ENCODE measurements at places on chromosomes 5 and 9.

DNA sequence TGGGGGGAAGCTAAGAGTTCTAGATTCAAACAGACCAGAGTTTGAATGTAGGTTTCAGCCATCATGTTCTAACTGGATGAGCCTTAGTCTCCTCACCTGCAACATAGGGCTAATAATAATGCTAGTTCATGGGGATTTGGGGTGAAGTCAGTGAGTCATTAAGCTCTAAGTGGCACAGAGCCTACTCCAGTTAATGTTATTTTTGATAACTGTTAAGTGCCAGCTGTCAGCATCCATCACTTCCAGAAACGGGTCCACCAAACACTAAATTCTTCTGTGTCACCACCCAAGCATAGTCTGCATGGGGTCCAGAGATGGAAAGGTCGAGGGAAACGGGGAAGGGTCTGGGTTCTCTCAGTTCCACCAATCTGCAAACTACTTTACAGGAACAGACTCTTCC is 1.8 kb upstream of the TSC1 start:
- DNase-seq, result no peak

- DNase-seq, result no peak
These were observed 71.2 kb upstream of the IZUMO3 start for GRCh38 chr9:24616863-24617262.

DNA sequence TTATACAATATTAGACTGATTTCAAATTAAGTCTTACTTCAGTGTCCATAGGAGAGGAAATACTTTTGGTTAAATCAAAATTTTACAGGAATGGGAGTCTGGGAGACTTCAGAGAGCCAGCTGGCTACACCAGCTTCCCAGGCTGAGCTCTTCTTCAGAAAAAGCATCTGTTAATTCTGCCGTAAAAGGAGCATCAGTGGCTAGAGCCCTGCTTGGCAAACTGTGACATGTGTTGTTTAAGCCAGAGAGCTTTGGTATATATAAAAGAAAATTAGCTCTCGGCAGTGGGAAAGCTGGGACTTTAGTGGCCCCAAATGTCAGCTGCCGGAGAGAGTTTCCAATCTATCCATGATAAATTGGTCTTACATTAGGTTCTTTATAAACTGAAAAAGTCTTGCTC is 378.8 kb upstream of the TUSC1 start:
- DNase-seq, result no peak

- DNase-seq, result no peak
These were observed 68.9 kb upstream of the STXBP1 start for GRCh38 chr9:127543221-127543620.

DNA sequence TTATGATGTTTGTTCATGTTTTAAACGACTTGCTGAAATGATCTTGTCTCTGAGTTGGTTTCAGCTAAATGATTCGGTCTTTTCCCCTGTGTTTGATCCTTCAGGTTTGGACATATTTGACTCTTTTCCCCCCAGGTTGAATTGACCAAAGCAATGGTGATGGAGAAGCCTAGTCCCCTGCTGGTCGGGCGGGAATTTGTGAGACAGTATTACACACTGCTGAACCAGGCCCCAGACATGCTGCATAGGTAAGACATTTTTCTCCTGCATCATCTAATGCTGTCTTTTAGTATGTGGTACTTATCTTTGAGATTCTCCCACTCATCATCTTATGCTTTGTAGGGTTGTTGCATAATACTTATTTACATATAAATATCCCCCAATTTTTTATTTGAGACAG is 14.7 kb downstream of the G3BP1 start:
- DNase-seq, result no peak

GRCh38 chr9:133023117-133023890 is 7.5 kb upstream of the GTF3C5 start:
- DNase-seq, result peak; percentile 47

GRCh38 chr9:91949392-91949945 is 559 bp downstream of the ROR2 start:
- no peak for DNase-seq

- DNase-seq, result no peak
These were observed 695.0 kb downstream of the DTWD2 start for GRCh38 chr5:118293378-118293777.

- no peak for DNase-seq
These were observed 51.1 kb downstream of the KLF4 start for GRCh38 chr9:107438211-107439031.

DNA sequence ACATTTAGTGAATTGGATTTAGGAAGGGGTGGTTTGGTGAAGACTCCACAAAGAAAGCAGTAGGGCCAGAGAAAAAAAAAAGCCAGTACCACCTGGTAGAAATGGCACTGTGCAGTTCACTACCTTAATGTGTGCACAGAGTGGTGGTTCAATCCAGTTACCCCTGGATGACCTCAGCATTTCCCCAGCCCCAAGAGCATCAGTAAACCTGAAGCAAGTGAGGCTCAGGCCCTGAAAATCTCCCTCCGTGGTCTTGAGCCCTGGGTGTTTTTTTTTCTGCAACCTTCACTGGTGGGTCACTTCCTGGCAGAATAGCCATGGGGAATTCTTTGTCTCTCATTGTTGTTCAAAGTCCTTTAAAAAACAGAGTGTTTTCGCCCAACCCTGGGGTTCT is 202.9 kb downstream of the GADD45G start:
- DNase-seq, result no peak

GRCh38 chr5:59557572-59557971 is 336.0 kb downstream of the PDE4D start:
- DNase-seq, result no peak

GRCh38 chr5:132887283-132887682 is 13.8 kb downstream of the LEAP2 start:
- no peak for DNase-seq

DNA sequence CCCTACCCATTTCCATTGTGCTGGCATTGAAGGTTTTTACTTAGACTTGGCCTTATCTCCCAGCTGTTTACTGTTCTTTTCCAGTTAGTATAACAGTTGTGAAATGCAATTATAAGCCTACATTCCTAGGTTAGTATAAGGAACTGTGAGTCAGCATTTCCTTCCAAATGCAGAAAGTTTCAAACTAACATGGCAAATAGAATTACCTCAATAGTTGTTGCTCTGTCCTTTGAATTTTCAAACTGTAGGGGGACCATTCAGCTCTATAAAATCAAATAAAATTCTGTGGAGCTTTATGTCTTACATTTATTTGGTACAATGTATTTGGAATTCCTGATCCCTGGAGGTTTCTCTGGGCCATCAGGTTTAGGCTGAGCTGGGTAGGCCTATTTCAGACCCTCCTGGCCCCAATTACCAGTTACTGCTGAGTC is 47.2 kb downstream of the ARHGEF28 start:
- DNase-seq, result no peak

DNA sequence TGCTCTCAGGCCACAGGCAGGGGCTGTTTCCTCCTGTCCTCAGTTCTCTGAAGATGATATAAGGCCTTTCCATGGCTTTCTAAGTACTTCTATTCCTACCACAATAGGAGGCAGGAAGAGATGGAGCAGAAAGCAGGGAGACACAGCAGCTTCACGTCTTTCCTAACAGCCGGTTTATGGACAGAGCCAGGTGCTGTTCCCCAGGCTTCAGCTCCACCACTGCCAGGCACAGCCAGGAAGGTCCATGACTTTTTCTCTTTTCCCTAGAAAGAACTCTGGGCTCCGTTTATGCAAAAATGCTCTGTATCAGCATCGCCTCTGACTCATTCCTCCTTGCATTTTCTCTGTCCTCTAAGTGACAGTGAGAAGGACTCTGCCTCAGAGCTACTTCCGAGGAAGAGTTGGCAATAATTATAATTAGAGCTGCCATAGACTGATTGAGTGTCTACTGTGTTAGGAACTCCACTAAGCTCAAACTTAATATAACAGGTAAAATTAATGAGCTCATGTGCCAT is 478.5 kb downstream of the RASEF start:
- DNase-seq, result no peak

- no peak for DNase-seq
These were observed 160.9 kb upstream of the NR3C1 start for GRCh38 chr5:143564417-143564816.

DNA sequence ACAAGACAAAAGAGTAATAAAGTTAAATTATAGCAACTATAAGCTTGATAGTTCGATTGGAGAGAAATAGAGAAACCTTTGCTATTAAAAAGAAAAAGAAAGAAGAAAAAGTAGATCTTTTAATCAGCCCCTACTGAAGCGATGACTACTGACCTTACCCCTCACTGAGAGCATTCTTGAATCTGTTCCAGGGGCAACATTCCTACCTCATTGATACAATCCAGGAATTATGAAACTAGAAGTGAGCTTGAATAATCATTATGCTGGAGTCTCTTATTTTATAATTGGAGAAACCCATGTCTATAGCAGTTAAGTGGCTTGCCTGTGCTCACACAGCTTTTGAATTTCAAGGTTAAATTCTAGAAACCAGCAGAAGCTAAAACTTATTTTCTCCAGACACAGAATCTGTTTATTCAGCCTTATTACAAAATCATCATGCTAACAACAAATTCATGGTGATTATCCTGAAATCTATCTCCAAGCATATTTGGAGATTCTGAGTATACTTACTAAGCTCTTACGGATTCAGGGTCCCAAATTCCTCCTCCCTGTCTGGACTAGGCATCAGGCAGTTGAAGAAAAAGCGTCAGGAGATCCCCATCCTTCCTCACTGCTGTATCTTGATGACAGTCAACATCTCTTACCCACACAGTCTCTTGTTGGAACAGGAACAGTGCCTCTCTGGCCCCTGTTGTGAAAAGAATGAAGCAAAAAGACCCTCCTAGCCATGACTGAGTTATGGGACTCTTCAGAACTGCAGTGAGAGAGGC is 547.6 kb upstream of the WWC1 start:
- no peak for DNase-seq

DNA sequence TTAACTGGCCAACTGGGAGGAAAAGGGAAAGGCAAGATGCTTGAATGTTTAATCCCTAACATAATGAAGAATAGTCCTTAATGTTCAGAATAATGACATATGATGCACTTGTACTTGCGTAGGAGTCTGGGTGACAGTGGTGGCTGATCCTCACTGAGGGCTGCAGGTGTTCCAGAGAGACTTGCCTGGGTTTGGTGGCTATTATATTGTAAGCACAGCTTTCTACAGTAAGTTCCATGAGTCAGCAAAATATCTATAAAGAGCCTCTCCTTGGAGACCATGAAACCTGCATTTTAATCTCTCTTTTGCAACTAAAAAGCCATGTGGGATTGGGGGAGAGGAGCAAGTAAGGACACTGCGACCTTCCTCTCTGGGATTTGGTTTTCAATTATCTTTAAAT is 1.9 kb upstream of the NPR2 start:
- no peak for DNase-seq

DNA sequence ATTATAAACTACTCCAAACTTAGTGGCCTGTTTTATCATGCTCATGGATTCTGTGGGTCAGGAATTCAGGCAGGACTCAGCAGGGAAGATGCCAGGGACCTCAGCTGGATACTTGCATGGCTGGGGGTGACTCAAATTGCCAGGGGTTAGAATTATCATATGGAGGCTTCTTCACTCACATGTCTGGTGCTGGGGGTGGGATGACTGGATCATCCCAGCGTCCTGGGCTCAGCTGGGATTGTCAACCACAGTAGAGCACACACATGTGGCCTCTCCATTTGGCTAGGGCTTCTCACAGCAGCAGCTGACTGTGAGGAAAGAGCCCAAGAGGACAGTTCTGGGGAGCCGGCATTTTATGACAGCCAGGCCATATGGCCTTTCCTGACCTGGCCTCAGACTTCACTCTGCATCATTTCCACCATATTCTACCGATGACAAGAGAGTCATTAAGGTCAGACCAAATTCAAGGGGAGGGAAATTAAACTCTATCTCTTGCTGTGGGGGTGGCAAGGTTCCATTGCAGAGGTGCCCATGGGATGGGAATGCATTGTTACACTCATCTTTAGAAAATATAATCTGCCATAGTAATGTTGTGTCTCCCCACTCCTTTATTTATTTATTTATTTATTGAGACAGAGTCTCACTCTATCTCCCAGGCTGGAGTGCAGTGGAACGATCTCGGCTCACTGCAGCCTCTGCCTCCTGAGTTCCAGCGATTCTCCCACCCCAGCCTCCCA is 5.2 kb upstream of the GRK6 start:
- no peak for DNase-seq

- DNase-seq, result no peak
These were observed 74.3 kb downstream of the NIPBL start for GRCh38 chr5:36950586-36951457.

DNA sequence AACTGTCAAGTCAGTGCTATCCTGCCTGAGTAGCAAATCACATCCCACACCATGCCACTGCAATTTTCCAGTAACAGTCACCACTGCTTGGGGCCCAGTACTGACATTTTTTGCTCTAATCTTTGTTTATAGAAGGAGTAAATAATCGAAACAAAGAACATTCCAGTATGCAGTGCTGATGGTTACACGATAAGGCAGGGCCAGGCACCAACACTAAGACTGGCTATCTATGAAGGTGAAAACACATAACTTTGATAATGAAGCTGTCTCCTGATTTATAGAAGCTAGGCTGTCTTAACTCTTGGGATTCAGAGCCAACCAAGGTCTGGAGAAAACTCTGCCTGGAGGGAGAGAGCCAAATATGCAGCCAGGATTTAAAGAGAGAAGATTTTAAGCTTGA is 365.3 kb downstream of the BNC2 start:
- DNase-seq, result no peak

DNA sequence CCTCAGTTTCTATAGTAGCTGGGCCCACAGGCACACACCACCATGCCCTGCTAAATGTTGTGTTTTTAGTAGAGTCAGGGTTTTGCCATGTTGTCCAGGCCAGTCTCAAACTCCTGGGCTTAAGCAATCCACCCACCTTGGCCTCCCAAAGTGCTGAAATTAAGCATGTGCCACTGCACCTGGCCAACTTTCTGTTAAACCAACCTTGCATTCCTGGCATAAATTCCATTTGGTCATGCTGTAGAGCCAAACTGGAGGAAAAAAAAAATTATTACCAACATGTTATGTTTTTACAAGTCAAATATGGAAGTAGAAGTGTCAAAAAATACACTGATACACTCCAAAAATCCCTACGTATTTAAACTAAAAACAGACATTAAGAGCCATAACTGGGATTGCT is 54.1 kb downstream of the ERMP1 start:
- no peak for DNase-seq

DNA sequence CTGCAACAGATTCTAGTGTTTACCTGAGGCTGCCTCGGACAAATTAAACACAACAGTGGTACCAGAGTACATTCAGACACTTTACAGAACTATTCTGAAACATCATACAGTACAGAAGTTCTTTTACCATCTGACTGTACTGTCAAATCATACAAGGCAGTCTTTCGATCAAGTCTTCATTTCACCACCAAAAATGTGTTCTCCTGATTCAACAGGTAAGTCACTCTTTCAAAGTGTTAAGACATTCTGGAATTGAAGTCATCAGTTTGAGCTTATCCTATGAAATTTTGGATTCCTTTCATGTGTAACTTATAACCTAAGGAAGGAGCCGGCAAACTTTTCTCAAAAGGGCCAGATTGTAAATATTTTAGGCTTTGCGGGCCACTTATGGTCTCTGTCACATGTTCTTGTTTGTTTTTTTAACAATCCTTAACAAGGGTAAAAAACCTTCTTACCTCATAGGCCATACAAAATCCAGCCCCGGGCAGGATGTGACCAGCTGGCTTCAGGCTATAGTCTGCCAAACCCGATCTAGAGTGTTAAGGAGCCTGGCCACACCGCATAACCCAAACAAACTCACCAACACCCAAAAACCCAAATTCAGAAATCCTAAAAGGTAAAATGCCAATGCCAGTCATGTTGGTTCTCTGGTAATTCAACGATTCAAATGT is 151.6 kb downstream of the DENND1A start:
- no peak for DNase-seq

- DNase-seq, result no peak
These were observed 475.1 kb upstream of the WWC1 start for GRCh38 chr5:167816354-167816753.

GRCh38 chr9:130770679-130771442 is 64.2 kb upstream of the ABL1 start:
- DNase-seq, result no peak
